ENCODE measurements at places on chromosomes 6 and 20.

DNA sequence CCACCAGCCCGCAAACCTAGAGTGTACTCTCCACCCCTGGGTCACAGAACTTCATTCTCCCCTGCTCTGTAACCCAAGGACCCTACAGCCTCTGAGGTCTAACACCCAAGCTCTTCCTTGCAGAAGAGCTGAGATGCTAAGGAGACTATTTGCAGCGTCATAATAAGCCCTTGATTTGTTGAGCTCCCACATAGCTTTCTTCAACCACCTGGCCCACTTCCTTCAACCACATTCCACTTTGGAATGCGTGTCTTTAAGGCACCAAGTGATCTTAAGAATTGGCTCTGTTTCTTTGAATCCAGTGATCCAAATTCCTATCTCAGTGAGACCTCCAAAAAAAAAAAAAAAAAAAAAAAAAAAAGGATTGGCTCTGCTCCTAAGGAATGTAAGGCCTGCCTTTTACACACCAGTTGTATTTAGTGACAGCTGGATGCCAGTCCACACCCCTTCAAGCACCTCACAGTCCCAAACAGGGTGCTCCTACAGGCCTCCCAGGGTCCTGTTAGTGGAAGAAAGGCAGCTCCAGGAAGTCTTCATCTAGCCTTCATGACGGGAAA is 106.2 kb downstream of the UBE3D start:
- no peak for DNase-seq

DNA sequence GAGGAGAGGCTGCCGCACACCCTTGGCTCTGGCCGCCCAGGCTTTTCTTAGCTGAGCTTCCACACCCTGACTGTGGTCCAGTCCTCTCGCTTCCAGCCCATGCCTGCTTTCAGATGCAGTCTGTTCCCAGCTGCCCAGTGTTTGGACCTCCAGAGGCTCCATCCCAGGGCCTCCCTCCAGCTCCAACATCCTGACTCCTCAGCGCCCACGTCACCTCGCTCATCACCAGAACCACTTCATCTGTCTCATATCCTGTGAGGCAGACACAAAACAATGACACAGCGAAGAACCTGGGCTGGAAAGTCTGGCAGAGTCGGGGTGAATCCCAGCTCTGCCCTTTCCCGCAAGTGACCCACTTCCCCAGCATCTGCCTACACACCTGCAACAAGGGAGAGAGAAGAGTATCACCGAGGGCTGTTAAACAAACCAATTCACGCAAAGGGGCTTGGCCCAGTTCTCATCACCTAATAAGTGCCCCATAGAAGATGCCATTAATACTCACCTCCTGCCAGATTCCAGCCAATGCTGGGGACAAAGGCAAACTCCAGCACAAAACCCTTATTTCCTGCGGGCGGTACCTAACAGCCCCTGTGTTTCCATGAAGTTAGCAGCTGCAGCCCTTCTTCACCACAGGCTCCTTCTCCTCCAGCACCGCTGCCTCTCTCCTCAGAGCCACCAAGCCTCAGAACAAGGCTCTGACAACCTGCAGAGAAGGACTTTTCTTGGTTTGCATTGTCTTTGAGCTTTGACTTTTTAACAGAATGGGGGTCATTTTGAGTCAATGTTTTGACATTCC is 133.4 kb upstream of the CDH4 start:
- DNase-seq, result no peak

- DNase-seq, result no peak
These were observed 137.2 kb downstream of the SLC35F1 start for GRCh38 chr6:118044275-118044674.

DNA sequence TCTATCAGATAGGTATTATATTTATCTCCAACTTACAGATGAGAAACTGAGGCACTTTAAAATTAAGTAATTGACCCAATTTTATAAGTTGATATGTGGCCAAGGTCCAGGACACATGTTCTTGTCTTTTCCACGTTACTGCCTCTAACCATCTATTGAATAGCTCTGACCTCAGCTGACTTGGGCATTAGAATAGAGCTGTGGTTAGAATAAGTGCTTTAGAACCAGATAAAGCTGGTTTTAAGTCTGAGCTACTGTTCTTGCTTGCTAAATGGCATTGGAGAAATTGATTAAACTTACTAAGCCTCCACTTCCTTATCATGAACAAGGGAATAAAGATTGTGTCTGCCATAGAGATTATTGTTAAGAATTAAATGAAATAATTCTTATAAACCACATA is 147.8 kb upstream of the DTNBP1 start:
- no peak for DNase-seq

Data from renal cortex interstitium (tissue), 15 donors.